ENCODE measurements at places on chromosomes 2 and 18. TPM values are rescaled to one million over a fixed set of nuclear protein-coding genes. Genes with fewer than 3 reads are reported as not detected.

GRCh38 chr18:27887287-27887686 is 289.6 kb downstream of the CDH2 start:
- DNase-seq = no peak

The GBX2 gene
- 1.1 TPM for total RNA-seq

- DNase-seq = no peak
These were observed 6.6 kb downstream of the ERFE start for GRCh38 chr2:238165288-238165921.

GRCh38 chr2:73984203-73984921 is at the start of gene TET3:
Gene TET3, plus strand, starts transcription at chr2:73984910. Its CDS starts 1,494 bp downstream, at chr2:73986404.
- DNase-seq = no peak

- DNase-seq = no peak
These were observed 487.4 kb upstream of the ZEB2 start for GRCh38 chr2:145007093-145007959.

The GPR35 gene
- total RNA-seq = 6.0 TPM

The DUSP2 gene
- total RNA-seq = 40.6 TPM

The POU3F3 gene
- total RNA-seq = not detected

GRCh38 chr18:68152770-68153169 is 562.1 kb downstream of the TMX3 start:
- no peak for DNase-seq

DNA sequence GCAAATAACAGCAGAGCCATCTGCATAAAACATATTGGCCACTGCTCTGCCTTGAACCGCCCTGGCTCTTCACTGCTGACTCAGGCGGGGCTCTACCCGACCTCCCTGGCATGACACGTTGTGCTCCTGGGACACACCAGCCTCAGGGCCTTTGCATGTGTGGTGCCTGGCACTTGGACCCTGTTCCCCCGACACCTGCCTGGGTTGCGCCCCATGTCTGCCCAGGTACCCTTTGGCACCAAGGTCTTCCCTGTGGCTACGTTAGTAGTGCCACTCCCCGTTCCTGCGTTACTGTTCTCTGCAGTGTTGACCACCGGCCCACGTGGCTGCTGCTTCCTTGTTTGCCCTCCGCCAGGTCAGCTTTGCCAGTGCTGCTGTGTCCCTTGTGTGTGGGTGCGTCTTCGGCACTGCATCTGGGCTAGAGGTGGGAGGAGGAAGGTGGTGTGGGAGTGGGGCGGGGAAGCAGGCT is 20.3 kb downstream of the ATG4B start:
- no peak for DNase-seq

The GGCX gene
- 57.4 TPM for total RNA-seq

DNA sequence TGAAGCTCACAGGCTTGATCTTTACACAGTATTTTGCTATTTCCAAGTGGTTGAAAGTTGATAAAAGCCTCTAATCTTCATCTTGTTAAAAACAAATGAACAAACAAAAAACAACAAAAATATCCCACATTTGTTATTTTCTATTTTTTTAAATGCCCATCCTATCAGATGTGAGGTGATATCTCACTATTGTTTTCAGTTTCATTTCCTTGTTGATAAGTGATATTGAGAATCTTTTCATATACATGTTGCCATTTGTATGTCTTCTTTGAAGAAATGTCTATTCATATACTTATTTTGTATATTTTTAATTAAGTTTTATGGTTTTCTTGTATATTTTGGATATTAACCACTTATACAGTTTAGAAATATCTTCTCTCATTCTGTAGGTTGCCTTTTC is 175.8 kb downstream of the CALCRL start:
- no peak for DNase-seq

The RUFY4 gene
- total RNA-seq = not detected

DNA sequence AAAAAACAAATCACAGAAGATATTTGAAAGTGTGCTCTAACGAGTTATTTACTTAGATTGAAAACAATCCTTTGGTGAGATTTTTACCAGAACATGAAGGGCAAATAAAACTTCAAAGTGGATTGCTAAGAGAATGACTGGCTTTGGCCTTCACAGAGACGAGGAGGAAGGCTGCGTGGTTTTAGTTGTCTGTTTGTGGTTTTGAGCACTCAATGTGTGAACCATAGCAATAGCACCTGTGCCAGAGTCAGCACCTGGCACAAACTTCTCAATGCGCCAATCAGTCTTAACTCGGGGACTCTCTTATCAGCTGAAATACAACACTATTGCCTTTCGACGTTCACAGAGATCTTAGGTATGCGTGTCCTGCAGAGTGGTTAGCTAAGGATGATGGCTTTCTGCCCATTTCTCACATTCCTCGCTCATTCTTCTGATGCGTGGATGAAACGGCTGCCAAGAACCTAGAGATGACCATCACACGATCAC is 70.0 kb downstream of the MBP start:
- DNase-seq = no peak

The MOGAT1 gene
- total RNA-seq = not detected
